ENCODE measurements at places on chromosomes 1 and 21.

- DNase-seq, result no peak
Observed at GRCh38 chr1:34715139-34715538, 39.7 kb upstream of the GJB5 start.

DNA sequence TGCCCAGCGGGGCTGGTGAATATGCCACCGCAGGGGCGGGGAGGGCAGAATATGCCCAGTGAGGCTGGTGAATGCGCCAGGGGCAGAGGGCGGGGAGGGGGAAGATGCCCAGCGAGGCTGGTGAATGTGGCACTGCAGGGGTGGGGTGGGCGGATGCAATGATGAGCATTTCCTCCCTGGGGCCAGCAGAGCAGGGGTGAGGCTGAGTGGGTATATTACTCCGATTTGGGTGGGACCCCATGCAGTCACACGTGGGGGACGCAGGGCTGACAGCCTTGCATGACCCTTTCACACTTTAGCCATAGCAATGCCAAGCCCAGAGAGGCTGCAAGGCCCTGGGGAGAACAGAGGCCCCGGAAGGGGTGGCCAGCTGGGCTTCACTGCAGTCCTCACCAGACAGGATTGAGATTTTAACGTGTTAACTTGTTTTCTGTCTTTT, 9.3 kb upstream of the SLX9 start:
- no peak for DNase-seq

DNA sequence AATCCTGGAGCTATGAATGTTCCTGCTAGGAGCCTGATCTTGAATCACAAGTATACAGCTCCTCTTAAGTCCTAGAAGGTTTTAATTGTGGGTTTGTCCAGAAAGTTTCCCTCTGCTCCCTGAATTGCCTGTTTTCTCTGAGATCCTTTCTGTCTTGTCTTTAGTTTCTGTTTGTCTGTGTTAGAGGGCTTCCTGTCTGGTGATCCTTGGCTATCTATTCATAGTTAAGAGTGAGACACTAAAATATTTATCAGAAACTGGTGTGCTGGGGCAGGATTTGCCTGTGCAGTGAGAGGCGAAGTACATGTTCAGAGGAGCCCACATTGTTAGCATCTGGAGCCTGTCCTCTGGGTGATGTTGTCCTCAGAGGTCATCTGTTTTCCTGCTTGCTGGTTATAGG, 45.4 kb downstream of the ETS2 start:
- DNase-seq, result no peak

- DNase-seq, result no peak
Observed at GRCh38 chr1:53672243-53672642, 66.7 kb downstream of the GLIS1 start.

GRCh38 chr21:44258056-44258725, 3.5 kb downstream of the DNMT3L start:
- DNase-seq, result no peak

- no peak for DNase-seq
Observed at GRCh38 chr1:36450919-36451305, 661 bp upstream of the OSCP1 start.

GRCh38 chr1:96233422-96233821, 488.2 kb upstream of the PTBP2 start:
- DNase-seq, result no peak

- DNase-seq, result no peak
Observed at GRCh38 chr1:193538003-193538354, 351.6 kb upstream of the B3GALT2 start.

- no peak for DNase-seq
Observed at GRCh38 chr1:33157131-33157530, 24.7 kb downstream of the TRIM62 start.

DNA sequence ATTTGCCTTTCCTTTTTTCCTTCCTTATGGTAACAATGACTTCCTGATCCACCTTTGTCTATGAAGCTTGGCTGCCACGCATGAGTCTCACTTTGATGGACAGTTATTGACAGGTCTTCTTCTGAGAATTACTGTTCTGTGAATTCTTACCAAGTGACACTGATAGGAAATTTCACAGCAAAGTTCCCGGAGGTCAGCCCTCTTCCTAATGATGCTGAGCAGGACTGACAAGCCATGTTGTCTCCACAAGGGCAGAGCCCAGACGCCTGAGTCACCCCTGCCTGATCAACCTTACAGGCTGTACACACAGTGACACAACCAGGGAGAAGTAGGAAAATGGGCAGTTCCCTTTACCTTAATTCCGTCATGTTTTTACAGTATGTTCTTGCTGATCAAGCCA, 44.2 kb downstream of the ZC3H11B start:
- DNase-seq, result no peak

GRCh38 chr1:157145076-157145475, 6.9 kb upstream of the ETV3 start:
- no peak for DNase-seq
